Stimulated activated effector memory CD8-positive, alpha-beta T cell treated with anti-CD3 and anti-CD28 coated beads, Interleukin-12 subunit alpha, Interleukin-12 subunit beta, amount 100 ng/mL, for 72 hours (primary cell): ENCODE measurements at places on chromosomes 1 and 21.

DNA sequence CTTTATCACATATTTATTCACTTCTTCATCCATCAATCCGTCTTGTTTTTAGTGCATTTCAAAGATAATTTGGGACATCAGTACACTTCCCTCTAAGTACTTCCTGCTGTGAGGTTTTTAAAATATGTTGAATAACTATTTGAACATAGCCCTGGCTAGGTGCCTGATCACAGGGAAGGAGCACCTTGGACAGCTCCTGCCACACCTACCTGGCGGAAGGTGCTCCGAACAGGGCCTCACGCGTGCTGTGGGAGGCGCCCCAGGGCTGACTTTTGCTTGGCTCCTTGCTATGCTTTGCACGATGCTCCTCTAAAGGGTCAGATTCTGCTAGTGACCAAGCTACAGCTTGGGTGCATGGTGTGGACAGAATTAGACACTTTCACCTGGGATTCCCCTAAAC, 4.9 kb upstream of the ATXN7L2 start:
- DNase-seq: no peak

- DNase-seq: no peak
Measured at GRCh38 chr21:45293726-45294401, 6.2 kb upstream of the POFUT2 start.

DNA sequence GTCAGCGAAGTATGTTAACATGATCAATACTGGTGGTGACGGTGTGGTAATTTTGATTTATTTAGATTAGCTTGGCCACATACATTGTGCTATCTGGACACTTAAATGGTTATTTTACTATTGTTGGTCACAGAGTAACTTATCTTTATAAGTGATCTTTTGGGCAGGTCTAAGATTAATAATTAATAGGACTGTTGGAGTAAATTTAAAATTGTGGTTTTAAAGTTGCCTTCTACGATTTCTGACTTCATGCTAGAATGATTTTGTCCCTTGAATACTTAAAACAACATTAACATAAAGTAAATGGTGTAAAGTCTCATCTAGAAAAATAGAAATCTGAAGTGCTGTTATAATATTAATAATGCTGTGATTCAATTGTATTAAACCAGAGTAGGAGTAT, 14.7 kb downstream of the SRRM1 start:
- DNase-seq: no peak

DNA sequence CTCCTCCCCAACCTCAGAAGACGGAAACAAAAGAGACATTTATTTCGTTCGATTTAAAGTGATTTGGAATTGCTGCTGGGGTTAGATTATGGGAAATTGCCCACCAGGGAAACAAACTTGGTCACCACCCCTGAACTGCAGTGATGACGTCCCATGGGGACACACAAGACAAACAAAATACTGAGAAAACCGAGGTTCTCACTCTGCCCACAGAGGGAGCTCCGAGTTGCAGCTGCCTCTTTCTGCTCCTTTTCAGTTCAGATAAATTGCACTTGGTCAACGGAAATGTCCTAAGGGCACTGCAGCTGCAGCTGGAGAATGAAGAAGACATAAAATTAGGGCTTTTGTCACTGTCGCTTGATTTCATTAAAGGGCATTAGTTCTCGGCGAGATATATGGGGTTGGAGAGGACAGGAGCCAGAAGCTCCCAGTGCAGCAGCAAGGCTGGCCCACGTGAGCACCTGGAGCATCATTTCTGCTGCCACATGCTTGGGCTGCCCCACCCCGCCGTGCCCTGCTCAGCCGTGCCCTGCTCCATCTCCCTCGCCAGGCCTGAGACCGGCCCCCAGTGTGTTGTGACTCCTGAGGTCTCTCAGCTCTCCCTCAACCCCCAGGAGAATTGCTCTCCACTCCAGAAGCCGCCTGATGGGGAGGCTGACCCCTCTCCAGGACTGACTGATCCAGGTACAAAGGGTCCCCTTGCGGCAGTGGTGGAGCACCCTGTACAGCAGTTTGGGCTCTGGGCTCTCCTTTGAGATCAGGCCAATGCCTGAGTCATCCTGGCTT, 231.7 kb upstream of the AJAP1 start:
- DNase-seq: no peak

DNA sequence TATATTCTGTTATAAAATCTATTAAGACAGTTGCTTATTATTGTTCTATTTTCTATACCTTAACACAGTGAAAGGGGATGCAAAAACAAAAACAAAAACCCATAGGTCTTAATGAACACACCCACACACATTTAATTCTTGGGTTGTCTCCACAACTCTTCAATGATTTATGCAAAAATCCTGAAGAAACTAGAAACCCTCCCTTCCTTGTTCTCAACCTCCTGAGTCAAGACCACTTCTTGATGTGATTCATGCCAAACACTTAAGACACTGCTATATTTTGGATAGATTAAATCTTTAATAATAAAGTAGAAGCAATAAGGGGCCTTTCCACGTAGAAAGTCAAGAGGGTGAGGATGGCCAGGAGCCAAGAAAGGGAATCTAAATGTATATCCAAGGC, 23.4 kb downstream of the SCAF4 start:
- no peak for DNase-seq

DNA sequence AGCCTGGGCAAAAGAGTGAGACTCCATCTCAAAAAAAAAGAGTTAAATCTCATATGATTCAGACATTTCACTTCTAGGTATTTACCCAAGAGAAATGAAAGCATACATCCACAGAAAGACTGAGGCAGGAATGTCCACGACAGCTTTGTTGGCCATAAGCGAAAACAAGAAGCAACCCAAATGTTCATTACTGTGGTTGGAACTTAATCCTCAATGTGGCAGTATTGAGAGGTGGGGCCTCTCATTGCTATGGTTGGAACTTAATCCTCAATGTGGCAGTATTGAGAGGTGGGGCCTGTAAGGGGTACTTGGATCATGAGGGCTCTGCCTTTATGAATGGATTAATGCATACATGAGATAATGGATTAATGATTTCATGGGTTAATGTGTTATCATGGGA, 15.2 kb downstream of the C21orf58 start:
- DNase-seq: no peak

DNA sequence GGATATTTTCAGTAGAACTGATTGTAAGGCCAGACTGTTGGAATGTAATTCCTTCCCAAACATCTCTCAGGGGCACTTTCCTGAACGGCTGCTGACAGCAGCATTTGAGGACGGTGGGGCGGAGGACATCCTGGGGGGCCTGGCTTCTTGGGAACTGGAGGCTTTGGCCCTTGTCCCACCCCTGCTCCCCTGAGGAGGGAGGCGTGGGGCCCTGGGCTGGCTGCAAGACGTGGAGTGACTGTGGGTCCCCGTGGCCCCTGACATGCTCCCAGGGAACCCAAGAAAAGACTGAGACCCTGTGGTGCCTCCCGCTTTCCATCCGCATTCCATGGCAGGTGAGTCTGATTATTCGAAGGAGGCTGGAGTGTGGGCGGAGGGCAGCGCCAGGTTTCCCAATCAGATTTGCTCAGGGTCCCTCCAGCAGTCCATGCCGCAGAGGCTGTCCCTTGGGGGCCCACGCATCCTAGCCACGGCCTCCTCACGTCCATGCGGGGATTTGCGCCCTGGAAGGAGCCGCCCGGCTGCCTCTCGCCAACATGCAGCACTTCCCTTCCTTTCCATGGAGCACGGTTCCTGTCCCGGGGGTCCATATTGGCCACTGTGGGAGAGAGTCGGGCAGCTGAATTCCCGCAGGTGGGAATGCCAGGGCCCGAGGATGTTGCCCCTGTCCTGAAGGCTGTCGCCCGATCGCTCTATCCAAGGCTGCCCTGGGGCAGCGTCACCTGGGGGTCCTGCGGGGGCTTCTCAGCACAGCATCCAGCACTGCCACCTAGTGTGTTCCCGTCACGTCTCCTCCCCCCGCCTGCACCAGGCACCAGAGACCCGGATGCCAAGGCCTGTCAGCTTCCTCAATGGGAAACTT, 69.0 kb downstream of the FAAP20 start:
- no peak for DNase-seq

GRCh38 chr1:241715435-241715834, 63.4 kb downstream of the WDR64 start:
- DNase-seq: no peak

GRCh38 chr21:33029975-33030461, 4.3 kb downstream of the OLIG2 start:
- DNase-seq: no peak

DNA sequence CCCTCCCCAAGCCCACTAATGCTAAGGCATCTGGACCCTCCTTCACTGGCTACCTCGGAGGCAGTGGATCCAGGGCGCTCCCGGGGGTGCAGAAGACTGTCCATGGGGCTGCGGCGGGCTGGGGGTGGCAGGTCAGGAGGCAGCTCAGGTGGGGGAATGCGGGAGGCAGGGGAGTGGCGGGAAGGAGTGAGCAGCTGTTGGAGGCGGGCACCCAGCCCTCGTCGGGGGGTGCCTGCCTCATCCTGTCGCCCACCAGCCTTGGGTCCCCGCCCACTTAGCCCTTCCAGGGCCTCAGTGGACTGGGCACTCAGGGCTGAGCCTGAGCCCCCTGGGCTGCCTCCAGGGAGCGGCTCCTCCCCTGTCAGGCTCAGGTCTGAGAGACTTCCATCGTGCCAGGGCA, 10.7 kb upstream of the GATAD2B start:
- DNase-seq: no peak

DNA sequence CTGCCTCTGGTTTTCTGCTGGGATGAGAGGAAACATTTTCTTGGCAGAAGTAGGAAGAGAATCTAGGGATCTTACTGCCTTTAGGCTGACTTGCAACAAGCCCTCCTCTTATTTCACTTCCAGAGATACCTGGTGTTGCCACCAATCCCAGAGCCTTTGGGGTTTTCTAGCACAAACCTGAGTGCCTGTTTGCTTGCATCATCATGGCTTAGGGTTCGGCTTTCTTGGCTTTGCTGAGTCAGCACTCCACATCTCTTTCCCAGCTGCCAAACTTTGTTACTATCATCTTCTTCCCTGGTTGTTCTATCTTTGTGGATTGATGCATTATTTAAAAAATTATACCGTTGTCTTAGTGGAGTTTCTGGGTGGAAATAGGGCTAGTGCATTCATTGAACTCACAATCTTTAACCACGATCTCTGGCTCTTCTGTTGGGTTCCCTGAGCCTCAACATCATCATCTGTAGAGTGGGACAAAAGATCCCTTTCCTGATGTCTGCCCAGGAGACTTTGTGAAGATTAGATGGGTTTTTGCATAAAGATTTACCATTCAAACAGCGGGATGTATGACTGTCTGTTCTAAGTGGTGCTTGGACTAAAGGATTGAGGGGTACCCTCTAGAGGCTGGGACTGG, 76.6 kb upstream of the SELENON start:
- no peak for DNase-seq

- no peak for DNase-seq
Measured at GRCh38 chr1:77459881-77460280, 178.1 kb downstream of the AK5 start.

GRCh38 chr1:77399250-77400086, 117.6 kb downstream of the AK5 start:
- no peak for DNase-seq

DNA sequence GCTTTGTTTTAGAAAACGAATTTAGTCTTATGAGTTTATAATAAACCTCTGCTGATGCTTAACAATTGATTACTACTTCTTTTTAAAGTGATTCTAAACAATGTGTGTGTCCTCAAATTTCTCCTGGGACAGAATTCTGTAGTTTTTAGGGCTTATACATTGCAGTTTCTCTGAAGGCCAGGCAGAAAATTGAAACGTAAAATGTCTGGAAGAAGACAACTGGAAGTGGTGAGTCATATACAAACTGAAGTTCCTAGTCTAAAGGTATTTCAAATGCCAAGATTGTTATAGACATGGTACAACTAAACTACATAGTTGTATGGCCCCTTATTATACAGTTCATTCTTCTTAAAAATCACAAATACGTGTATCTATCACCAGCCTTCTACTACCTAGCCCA, 30.5 kb upstream of the RC3H1 start:
- DNase-seq: no peak

- no peak for DNase-seq
Measured at GRCh38 chr1:178057141-178057765, 36.7 kb upstream of the RASAL2 start.
